H4 (cell line): ENCODE measurements at places on chromosomes 4 and X. TPM values are rescaled to one million over a fixed set of nuclear protein-coding genes. Genes with fewer than 3 reads are reported as not detected.

GRCh38 chr4:108168671-108169523, at the start of gene LEF1:
Gene LEF1, minus strand, starts transcription at chr4:108168932. Its CDS starts 1,165 bp downstream, at chr4:108167767.
- peak; percentile 56 for DNase-seq

- DNase-seq, result no peak
Observed at GRCh38 chr4:81504112-81505003, 32.7 kb upstream of the RASGEF1B start.

DNA sequence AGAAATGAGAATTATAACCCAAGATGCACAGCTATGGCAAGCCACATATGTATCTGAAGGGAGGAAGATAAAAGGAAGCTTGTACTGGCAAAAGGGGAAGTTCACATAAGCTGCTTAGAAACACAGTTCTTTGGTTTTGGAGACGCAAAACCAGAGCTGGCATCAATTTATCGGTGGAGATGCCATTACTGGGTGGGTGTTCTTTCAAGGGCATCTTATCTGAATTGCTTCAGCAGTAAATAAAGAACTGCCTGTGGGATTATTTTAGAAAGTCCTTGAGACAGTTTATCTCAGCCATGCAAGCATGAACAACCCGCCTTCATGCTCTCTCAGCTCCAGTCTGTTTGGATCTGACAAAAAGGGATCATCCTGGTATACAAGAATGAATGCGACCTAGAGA, 60.8 kb downstream of the DDX60 start:
- no peak for DNase-seq

DNA sequence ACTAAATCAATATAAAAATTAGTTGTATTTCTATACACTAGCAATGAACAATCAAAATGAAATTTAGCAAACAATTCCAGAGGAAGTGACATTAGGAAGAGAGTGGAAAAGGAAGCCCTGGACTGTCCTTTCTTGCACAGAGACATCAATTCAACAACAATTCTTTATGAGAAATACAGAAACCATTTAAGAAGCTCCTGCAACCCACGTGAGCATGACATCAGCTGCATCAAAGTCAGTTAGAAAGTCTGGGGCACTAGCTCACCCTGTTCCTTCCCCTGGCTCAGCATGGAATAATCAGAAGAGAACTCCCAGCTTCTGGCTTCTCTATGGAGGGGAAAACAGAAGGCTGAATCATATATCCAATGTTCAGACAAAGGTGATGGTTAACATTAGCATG, 48.6 kb upstream of the STARD8 start:
- no peak for DNase-seq

The PASD1 gene
- total RNA-seq, result 0.12 TPM in 1 of 2 replicates, not detected in the other

- DNase-seq, result no peak
Observed at GRCh38 chr4:48767055-48767929, 12.8 kb downstream of the FRYL start.

GRCh38 chr4:137545461-137545861, 13.2 kb upstream of the PCDH18 start:
- peak; percentile 10 for DNase-seq

The THOC2 gene
- total RNA-seq, result 37.7 and 39.6 TPM in 2 replicates

- no peak for DNase-seq
Observed at GRCh38 chr4:138851391-138852335, 163.9 kb upstream of the NOCT start.

- DNase-seq, result no peak
Observed at GRCh38 chr4:119110121-119110520, 25.5 kb upstream of the MYOZ2 start.

DNA sequence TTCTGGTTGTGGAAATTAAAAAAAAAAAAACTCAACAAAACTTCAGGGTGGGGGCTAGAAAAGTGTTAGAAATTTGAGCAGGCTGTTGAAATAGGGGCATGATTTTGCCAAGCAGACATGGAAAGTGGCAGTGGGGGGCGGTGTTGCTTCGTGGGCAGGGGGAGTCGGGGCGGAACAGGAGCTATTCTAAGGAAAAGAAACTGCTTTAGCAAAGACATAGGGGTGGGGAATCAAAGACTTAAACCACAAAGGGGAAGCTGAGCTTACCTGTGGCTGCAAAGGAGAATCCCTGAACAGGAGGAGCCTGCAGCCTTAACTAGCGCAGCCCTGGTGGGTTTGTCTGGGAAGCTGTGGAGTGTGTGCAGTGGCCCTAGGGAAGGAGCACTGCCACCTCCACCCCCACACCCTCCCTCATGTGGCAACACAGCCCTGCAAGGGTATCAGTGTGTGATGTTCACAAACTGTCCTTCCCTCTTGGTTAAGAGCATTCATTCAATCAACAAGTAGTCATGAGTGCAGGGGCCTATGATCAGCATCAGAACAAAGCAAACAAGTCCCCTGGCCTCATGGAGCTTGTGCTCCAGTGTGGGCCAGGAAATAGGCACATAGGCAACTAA, 20.5 kb downstream of the SEL1L3 start:
- no peak for DNase-seq

- DNase-seq, result peak; percentile 82
Observed at GRCh38 chr4:38145741-38146140, 185.5 kb downstream of the PTTG2 start.

GRCh38 chrX:32170481-32170880, 1040.9 kb downstream of the DMD start:
- no peak for DNase-seq

The GYG2 gene
- total RNA-seq, result 7.2 and 9.6 TPM in 2 replicates

GRCh38 chr4:8394061-8394519, 46.4 kb downstream of the ACOX3 start:
- DNase-seq, result no peak

- DNase-seq, result peak; percentile 4
Observed at GRCh38 chr4:167779864-167780263, 312.5 kb upstream of the ANXA10 start.

DNA sequence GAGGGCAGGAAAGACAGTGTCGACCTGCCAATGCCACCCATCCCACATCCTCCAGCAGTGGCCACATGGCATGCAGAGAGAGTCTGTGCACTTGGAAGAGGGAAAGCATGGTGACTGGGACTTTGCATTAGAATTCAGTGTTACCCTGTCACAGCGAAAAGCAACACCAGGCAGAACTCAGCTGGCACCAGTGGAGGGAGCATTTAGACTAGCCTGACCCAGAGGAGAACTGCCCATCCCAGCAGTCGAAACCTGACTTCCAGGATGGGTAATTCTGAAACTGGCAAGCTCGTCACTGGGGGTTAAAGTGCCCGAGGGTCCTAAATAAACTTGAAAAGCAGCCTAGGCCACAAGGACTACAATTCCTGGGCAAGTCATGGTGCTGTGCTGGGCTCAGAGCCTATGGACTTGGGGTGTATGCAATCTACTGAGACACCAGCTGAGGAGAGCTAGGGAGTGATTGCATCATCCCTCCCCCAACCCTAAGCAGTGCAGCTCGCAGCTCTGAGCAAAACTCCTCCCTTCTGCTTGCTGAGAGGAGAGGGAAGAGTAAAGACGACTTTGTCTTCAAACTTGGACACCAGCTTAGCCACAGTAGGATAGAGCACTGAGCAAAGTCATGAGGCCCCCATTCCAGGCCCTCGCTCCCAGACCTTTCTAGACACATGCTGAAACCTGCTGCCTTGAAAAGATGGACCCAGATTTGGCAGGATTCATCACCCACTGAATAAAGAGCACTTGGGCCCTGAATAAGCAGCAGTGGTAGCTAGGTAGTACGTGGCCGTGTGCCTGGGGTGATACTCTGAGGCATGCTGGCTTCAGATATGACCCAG, 68.8 kb downstream of the DDX60L start:
- DNase-seq, result no peak

GRCh38 chr4:2042204-2042946, 16.8 kb upstream of the NAT8L start:
- no peak for DNase-seq

The RHOXF1 gene
- total RNA-seq, result not detected in 2 replicates

The SMIM43 gene
- not detected in 2 replicates for total RNA-seq

DNA sequence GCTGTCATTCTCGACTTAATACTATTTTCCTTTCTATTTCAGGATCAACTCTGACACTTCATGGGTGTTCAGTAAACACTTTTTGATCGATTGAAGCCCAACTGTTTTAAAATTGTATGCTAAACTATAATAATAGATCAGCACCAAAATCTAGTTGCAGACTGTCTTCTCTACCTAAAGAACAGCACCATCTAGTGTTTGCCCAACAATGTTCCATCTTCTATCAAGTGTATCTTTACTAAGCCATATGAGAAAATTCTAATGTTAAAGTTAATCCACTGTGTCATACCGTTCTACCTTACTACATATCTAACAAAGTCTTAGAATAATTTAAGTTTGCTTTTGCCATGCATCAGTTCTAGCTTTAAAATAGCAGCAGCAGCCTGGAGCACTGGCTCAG, 113.0 kb upstream of the PRDX4 start:
- peak; percentile 48 for DNase-seq

DNA sequence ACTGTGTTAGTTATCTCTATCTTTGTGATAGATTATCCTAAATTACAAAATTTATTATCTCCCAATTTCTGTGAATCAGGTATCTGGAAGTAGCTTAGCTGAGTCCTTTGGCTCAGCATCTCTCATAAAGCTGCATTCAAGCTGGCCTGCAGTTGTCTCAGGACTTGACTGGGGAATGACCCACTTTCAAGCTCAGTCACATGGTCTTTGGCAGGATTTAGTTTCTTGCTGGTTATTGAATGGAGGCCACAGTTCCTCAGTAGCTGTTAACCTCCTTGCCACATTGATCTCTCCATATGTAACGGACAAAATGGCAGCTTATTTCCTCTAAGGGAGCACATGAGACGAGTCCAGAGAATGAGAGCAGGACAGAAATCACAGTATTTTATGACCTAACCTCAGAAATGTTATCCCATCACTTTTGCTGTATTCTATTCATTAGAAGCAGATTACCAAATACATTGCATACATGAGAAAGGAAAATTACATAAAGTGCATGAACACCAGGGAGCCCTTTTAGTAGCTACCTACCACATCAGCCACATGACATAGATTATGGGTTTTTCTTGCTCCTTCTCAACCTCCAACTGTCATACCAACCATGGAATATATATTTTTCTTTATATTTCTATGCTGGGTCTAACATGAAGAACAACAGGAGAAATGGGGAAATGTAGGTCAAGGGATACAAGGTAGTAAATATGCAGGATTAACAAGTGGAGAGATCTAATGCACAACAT, 730.1 kb downstream of the CCSER1 start:
- no peak for DNase-seq

GRCh38 chrX:49949961-49950360, 27.6 kb downstream of the CLCN5 start:
- no peak for DNase-seq

DNA sequence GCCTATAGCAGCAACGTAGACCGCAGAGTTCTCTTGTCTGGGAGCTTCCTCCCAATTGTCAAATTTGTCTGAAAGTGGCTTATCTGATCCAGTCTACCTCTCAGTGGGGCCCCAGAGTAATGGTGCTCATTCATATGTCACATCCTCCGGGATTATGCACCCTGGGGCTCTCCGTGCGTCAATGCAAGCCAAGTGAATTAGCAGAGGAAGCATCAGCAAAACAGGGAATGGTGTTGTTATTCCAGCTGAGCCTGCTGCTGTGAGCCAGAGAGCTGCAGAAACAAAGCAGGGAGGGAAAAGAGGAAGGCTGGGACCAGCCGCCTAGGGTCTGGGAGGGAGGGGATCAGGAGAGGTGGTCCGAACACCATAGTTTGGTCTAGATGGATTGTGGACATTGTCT, 95.2 kb downstream of the CLNK start:
- no peak for DNase-seq

- no peak for DNase-seq
Observed at GRCh38 chr4:163663454-163664225, 169.2 kb downstream of the TMA16 start.

DNA sequence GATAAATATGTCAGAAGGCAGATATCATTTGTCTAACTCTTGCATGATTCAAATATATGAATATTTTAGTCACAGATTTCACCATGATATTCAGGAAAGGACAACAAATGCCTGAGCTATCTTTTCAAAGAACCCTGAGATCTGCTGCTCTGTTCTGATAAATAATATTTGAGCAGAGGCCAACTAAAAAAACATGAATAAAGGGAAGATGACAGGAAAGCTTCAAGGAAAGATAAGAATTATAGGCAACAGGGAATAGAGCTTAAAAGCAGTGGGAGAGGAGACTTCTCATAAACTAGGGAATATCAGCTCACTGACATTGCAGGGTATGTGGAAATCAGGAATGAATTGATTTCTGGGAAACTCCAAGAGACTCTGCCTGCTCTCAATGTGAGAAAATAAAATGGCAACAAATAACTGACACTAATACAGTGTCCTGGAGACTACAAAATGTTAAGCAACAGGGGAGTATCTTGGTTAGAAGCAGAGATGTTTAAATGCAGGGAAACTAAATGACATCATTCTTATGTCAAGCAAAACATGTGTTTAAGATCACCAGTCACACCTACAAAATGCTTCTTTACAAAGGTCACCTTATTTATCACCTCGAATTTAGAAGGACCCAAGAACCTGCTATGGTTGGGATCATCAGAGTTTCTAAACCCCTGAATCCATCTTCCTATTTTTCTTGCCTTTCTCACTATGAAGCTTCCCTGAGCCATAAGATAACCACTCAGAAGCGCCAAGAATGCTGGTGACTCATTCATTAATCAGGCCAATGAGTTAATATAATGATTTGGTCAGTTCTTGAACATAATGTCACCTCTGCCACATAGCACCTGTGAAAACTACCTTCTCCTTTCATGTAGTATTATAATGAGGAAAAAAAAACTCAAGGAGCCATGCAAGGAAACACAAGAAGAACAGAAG, 78.1 kb downstream of the NDST3 start:
- no peak for DNase-seq

DNA sequence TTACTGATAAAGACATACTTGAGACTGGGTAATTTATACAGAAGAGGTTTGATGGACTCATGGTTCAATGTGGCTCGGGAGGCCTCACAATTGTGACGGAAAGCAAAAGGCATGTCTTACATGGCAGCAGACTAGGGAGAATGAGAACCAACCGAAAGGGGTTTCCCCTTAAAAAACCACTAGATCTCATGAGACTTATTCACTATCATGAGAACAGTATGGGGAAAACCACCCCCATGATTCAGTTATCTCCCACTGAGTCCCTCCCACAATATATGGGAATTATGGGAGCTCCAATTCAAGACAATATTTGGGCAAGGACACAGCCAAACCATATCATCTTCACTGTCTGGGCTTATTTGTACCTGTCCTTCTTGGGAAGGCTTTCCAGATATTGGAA, 22.8 kb upstream of the MUC7 start:
- no peak for DNase-seq

- DNase-seq, result peak; percentile 25
Observed at GRCh38 chrX:27336466-27337091, 126.6 kb downstream of the PPP4R3C start.
